ENCODE measurements at places on chromosomes 7 and 10.

GRCh38 chr10:70779511-70780369 is 5.4 kb downstream of the TBATA start:
- no peak for DNase-seq

DNA sequence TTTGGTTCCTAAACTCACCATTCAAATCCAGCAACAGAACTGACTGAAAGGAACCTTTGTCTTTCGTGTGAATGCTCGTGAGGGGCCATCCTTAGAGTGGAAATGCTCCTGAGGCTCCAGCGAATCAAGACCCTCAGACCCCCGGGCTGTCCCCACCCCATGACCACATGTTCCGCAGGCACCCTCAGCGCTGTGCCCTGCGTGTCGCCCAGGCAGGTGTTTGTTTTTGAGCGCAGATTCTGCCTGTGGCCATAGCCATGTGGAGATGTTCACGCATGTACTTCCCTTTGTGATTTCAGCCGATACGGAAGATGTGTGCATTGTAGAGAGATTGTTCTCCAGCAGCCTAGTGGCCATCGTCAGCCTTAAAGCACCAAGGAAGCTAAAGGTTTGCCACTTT is 24.2 kb downstream of the WIPI2 start:
- DNase-seq, result no peak

DNA sequence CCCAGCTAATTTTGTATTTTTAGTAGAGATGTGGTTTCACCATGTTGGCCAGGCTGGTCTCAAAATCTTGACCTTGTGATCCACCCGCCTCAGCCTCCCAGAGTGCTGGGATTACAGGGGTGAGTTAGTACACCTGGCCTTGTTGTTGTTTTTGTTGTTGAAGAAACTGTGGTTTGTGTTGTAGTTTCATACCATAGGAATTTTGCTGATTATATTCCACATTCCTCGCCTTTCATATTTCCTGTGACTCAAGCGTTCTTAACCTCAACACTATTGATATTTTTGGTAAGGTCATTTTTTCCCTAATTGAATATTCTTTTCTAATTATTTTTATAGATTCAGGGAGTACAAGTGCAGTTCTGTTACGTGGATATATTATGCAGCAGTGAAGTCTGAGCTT is 16.7 kb downstream of the LIPF start:
- no peak for DNase-seq

DNA sequence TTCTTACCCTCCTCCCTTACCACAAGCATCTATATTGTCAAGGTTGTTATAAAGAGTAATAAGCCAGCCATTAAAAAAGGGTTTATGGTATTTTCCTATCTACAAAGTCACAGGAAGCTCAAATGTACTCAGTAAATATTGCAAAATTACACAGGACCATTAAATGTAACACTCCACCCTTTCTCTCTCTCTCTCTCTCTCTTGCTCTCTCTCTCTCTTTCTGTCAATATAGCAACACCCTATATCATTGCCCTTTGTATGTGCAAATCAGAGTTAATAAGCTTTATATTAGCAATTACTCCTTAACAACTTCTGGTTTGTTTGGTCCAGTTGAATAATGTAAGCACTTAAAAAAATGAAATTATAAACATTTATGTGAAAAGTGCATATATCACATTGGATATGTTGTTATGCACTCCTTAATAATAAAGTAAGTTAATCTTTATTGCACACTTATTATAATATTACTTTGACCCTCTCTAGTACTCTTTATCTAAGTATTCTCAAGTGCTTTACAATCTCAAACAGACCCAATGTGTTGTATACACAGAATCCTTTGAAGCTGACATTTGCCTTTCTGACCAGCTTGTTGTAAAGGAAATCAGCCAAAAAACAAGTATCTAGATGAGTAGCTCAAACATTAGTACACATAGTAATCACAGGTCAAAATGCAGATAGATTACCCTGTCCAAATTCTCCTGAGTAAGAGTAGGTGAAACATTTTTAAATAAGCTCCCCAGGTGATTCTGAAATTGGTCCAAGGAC is 93.2 kb downstream of the CFTR start:
- DNase-seq, result no peak

- no peak for DNase-seq
These were observed 23.9 kb downstream of the NT5C3A start for GRCh38 chr7:33038639-33039038.

DNA sequence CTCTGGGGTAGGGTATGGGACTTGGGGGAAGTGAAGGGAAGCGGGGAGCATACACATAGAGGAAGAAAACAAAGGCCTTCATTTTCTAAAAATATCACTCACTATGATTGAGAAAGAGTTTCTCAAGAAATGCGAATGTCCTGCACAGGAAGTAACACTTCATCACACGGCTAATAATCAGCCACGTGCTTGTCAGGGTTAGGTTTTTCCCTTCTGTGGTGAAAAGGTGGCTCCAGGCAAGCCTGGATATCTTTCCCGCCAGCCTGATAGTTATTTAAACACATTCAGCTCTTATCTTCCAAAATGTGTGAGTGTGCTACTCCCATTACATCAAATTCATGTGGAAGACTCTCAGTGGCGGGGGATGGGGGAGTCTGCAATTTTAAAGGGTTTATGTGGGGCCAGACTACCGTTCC is 166.4 kb upstream of the ADO start:
- peak; percentile 4 for DNase-seq

DNA sequence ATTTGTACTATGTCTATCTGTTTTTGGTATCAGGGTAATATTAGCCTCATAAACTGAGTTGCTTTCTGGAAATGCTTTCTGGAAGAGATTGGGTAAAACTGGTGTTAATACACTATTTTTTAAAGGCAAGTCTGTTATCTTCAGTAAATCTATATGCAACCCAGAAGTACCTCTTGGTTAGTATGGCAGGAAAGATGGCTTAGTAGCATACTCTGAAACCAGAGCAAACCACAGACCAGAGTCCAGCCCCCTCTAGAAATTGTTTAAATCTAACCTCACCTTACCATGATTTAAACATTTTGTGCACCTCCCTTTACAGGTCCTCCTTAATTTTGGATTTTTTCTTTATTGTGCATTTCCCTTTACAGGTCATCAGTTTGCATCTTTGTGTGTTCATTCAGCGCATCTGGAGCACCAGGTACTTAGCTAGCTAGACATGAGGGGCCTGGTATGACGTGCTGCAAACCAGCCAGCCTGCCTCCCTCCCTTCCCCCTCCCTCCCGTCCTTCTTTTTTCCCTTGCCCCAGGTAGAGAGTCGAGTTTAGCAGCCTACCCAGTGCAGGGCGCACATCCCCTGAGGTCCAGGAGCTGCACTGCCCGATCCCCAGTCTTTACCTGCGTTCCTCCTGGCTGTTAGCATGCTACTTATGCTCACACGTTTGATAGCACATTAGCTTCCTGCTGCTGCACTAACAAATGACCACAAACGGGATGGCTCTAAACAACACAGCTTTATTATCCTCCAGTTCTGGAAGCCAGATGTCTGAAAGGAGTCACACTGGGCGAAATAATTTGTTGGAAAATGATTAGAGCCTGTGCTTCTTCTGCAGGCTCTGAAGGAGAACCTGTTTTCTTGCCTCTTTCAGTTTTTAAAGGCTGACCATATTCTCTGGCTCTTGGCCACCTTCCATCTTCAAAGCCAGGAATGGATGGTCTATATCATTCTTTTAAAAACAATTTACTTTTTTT is 299.9 kb upstream of the HABP2 start:
- no peak for DNase-seq

DNA sequence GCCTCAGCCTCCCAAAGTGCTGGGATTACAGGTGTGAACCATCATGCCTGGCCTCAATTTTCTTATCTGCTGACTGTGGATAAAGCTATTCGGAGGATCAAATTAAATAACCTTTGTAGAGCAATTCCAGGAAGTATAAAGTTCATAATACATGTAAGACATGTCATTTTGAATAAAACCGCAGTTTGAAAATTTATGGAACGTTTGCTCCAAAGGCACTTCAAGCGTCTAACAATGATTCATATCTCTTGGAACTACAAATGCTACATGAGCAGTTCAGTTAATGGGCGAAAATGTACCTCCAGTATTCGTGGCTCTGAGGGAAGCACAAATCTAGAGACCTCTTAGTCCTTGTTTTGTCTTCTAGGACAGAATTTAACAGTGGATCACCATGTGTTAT is 190.3 kb downstream of the GALNT17 start:
- no peak for DNase-seq

- no peak for DNase-seq
These were observed 82.8 kb downstream of the CACNA2D1 start for GRCh38 chr7:82360591-82361368.

DNA sequence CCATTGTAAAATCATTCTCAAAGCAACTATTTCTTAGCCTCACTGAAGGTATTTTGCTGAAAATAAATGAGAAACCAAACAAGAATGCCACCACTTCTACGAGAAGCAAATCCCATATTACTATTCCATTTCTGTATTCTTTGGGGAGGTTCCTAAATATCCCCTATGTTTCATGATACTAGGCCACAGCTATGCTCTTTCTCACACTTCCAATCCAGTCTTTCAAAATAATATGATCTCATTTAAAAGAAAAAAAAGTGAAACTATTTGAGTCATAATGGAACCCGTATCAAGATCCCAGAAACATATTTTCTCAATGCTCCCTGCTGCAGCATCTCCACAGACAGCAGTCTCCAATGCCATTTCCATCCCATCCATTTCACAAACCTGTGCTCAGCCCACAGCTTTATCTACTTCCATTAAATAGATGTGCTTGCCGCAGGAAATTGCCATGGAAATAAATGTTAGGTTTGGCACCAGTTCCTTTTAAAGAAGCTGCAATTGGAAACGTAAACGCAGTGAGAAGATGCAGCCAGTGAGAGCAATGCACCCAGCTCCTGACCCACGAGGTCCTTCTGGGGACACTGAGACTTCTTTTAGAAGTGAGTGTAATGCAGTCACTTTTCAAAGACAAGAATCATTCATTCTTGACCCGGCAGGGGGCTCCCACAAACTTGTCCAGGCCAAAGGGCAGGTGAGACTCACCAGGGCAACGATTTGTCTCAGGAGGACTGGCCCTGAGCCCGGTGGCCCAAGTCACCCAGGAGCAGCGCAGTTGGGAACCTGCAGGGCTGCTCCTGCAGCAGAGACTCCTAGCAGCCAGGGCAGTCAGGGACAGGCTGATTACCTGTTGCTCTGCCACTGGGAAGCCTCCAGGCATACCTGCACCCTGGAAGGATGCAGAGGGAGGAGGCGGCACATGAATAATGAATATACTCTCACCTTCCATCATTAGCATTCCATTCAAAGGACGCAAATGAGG is 99.6 kb downstream of the C10orf90 start:
- no peak for DNase-seq

DNA sequence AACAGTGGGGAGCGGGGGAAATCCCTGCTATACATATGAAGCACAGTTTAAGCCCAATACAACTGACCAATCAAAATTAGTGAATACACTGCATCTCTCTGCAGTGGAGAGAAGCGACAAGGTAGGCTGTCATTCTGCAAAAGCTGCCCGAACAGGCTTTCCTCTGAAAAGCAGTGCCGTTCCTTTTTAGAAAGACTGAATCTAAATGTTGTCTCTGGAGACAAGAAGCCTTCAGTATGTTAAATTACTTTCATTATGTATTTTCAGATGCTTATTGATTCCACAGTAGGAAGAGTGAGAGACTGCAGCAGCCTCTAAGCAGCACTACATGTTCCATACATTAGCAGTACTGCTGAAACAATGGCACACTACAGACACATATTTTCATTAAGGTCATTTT is at the start of gene GPR22:
Gene GPR22 (plus strand): TSS at position 129 of the 400 bp plus-strand sequence. CDS start 4,004 bp downstream, outside the sequence.
- no peak for DNase-seq

- no peak for DNase-seq
These were observed 105.9 kb upstream of the EEPD1 start for GRCh38 chr7:36047091-36047658.

DNA sequence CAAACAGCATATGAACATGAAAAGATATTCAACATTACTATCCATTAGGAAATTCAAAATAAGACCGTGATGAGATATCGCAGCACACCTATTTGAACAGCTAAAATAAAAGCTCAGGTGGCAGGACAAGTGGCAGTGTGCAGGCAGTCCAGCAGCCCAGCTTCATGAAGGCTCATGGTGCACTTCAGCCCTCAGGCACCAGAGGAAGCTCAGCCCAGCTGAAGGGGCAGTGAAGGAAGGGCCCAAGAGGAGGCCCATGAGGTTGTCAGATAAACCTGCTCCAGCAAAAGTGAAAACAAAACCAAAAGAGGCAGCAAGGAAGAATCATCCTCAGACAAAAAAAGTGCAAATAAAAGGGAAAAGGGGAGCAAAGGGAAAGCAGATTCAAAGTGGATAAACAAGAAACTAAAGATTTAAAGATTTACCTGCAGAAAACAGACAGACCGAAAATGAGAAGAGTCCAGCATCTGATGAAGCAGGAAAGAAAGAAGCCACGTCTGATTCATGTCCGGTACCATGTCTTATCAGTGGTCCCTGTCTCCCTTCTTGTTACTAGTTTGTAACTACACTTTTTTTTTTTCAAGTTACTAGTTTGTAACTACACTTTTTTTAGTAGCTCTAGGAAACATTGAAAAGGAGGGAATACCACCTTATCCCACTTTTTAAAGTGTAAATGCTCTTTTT is 15.0 kb upstream of the FAM24B start:
- no peak for DNase-seq

DNA sequence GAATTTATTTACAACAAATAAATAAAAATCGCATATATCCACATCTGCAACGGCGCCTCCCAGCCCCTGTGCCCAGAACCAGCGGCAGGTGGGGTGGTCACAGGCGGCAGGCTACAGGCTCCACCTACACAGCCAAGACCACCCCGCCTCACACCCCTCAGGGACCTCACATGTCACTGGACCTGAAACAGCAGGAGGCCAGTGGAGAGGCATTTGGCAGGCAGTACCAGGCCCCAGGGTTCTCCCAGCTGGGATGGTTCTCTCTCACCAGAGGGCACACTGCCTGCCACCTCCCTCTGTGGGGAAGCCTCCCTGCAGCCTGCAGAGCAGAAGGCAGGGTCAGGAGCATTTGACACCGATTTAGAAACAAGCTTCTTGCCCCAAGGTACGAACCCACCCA is 81.5 kb downstream of the MAD1L1 start:
- DNase-seq, result no peak

DNA sequence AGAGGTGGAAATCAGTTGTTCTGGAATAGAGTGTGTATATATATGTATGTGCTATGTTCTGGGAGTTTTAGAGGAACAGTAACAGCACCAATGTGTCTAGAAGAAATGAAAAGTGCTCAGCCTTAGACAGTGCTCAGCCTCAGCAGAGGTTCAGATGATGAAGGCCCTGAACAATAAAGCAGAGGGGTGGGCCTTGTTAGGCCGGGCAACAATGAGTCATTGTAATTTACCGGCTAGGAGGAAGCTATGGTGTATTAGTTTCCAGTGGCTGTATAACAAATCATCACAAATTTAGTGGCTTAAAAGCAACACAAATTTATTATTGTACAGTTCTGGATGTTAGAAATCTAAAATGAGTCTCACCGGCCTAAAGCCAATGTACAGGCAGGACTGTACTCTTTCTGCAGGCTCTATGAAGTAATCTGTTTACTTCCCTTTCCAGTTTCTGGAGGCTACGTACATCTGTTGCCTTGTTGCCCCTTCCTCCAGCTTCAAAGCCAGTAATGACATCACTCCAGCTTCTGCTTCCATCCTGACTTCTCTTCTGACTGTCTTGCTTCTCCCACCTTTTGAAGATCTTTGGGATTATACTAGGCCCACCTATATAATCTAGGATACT is 84.6 kb downstream of the CH25H start:
- DNase-seq, result no peak

All from CD4-positive, alpha-beta T cell treated with Interleukin-17A for 4 hours (primary cell).